ENCODE measurements at places on chromosomes 7 and 10.

GRCh38 chr7:106444068-106444655, 159.4 kb upstream of the NAMPT start:
- no peak for DNase-seq
- H3K27me3 ChIP-seq, result no peaks in the 10 kb centered on the region
- no peak overlapping the region for H3K4me3 ChIP-seq
- H3K27ac ChIP-seq, result no peak overlapping the region

DNA sequence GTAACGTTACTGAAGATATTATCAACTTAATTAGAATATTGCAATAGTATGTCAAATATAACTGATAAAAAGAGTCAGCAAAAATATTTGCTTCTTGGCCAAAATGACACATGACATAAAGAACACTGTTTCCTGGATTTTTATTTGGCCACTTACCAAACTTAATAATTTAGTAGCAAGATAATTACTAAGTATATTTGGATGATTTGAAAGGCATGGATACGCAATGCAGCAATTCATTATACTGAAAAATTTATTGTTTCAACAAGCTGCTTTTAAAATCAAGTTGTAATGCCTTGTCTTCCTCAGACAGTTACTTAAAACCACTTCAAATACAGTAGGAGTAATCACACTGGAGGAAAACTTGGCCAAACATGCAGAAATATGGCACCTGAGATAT, 234.0 kb downstream of the SEMA3E start:
- no peak overlapping the region for H3K27ac ChIP-seq
- H3K4me3 ChIP-seq, result no peak overlapping the region
- H3K36me3 ChIP-seq, result no peaks in the 10 kb centered on the region
- DNase-seq, result no peak
- no peaks in the 10 kb centered on the region for H3K4me1 ChIP-seq

GRCh38 chr7:128742206-128742605, 3.0 kb downstream of the CALU start:
- no peaks in the 10 kb centered on the region for H3K27me3 ChIP-seq
- peaks cover 52% of the 10 kb centered on the region for H3K4me1 ChIP-seq
- H3K4me3 ChIP-seq, result peak overlapping the region; percentile 98
- no peaks in the 10 kb centered on the region for H3K36me3 ChIP-seq

- no peaks in the 10 kb centered on the region for H3K36me3 ChIP-seq
- H3K4me3 ChIP-seq, result no peak overlapping the region
- no peaks in the 10 kb centered on the region for H3K4me1 ChIP-seq
- no peaks in the 10 kb centered on the region for H3K27me3 ChIP-seq
These were observed 149.1 kb upstream of the CALCR start for GRCh38 chr7:93723424-93724124.

DNA sequence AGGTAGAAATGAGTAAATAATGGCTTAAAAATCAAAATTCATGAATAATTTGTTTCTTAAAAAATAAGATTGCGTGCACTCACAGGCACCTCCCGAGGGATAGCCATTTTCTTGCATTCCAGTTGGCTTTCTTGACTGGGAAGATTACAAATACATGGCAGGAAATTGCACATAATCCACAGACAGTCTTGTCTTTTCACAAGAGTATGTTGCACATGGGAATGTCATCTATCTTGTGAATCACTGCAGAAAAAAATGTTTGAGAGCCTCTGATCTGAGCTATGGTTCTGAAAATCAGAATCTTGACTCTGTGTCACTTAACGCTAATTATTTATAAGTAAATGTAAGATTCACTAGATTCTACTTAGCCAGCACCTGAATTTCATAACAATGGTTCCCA, 74.1 kb upstream of the PRKG1 start:
- H3K27me3 ChIP-seq, result no peaks in the 10 kb centered on the region
- H3K36me3 ChIP-seq, result no peaks in the 10 kb centered on the region
- H3K4me1 ChIP-seq, result peaks cover 97% of the 10 kb centered on the region
- no peak for DNase-seq

DNA sequence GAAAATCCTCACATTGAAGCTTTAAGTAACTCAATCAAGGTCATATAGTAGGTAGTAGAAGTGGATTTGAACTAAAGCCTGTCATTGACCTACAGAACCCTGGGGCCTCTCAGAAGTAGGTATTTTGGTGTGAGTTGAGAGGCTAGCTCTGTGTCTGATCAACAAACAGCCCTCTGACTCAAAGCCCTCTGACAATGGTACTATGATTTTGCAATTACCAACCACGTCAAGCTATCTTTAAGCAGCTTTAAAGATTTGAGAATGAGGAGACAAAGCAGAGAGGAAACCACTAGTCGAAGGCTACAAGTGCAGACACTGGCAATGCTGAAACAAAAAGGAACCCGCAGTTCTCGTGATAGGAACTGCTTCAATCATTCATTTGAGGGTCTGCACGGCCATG, 19.0 kb upstream of the PDE1C start:
- H3K27ac ChIP-seq, result no peak overlapping the region
- no peak overlapping the region for H3K4me3 ChIP-seq
- no peaks in the 10 kb centered on the region for H3K27me3 ChIP-seq
- no peaks in the 10 kb centered on the region for H3K36me3 ChIP-seq

DNA sequence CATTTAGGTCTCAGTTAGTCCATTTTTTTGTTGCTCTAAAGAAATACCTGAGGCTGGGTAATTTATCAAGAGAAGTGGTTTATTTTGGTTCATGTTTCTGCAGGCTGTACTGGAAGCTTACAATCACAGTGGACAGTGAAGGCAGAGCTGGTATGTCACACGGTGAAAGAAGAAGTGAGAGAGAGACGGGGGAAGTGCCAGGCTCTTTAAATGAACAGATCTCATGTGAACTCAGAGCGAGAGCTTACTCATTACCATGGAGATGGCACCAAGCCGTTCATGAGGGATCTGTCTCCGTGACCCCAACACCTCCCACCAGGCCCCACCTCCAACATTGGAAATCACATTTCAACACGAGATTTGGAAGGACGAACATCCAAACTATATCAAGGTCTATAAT, 18.9 kb upstream of the PNLIPRP3 start:
- no peak overlapping the region for H3K27ac ChIP-seq
- no peak for DNase-seq
- no peaks in the 10 kb centered on the region for H3K36me3 ChIP-seq
- no peak overlapping the region for H3K4me3 ChIP-seq

- H3K4me1 ChIP-seq, result peaks cover 14% of the 10 kb centered on the region
- H3K27me3 ChIP-seq, result no peaks in the 10 kb centered on the region
- no peaks in the 10 kb centered on the region for H3K36me3 ChIP-seq
- H3K4me3 ChIP-seq, result peak overlapping the region; percentile 84
- no peak for DNase-seq
- no peak overlapping the region for H3K27ac ChIP-seq
These were observed 683 bp downstream of the MACROH2A2 start for GRCh38 chr10:70053218-70053840.

DNA sequence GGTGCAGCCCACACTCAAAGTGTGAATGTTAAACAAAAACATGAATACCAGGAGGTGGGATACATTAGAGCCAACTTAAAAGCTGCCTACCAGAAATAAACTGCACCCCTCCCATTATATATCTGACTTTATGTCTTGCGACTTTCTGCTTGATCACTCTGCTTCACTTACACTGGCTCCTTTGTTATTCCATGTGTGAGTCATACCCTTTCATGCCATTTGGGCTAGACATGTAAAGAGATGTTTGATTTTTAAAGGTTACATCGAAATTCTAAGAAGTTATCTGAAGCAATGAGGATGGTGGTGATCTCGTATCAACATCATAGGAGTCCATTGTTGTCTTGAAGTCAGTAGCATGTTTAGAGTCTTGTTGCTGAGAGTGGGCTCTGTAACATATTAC, 31.6 kb upstream of the ETV1 start:
- no peaks in the 10 kb centered on the region for H3K27me3 ChIP-seq
- no peak for DNase-seq
- no peak overlapping the region for H3K4me3 ChIP-seq
- no peaks in the 10 kb centered on the region for H3K4me1 ChIP-seq
- no peaks in the 10 kb centered on the region for H3K36me3 ChIP-seq

- peaks cover 5% of the 10 kb centered on the region for H3K27me3 ChIP-seq
- H3K27ac ChIP-seq, result no peak overlapping the region
- H3K4me3 ChIP-seq, result no peak overlapping the region
- peaks cover 4% of the 10 kb centered on the region for H3K36me3 ChIP-seq
These were observed 54.5 kb downstream of the COL1A2 start for GRCh38 chr7:94449151-94449725.

- H3K27me3 ChIP-seq, result no peaks in the 10 kb centered on the region
- H3K4me1 ChIP-seq, result peaks cover 74% of the 10 kb centered on the region
- no peaks in the 10 kb centered on the region for H3K36me3 ChIP-seq
These were observed 5.4 kb upstream of the HSPB1 start for GRCh38 chr7:76296743-76297740.

DNA sequence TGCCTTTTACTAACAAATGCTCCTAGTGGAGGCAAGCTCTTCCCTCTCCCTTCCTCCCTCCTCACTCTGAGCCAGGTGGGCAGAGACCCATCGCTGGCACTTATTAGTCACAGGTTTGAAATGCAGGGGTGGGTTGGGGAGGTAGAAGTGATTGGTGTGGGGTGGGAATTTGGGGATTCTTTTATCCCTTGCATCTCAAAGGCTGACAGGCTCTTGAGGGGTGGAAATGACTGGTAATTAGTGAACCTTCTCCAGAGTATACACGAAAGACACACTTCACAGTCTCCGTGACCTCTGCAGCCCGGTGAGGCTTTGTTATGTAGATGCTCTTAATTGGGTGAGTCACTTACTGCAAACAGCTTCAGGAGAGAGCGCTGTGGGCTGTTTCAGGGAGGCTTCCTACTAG, 13.9 kb upstream of the LRMDA start:
- H3K4me3 ChIP-seq, result no peak overlapping the region
- DNase-seq, result no peak
- no peak overlapping the region for H3K27ac ChIP-seq
- no peaks in the 10 kb centered on the region for H3K27me3 ChIP-seq

DNA sequence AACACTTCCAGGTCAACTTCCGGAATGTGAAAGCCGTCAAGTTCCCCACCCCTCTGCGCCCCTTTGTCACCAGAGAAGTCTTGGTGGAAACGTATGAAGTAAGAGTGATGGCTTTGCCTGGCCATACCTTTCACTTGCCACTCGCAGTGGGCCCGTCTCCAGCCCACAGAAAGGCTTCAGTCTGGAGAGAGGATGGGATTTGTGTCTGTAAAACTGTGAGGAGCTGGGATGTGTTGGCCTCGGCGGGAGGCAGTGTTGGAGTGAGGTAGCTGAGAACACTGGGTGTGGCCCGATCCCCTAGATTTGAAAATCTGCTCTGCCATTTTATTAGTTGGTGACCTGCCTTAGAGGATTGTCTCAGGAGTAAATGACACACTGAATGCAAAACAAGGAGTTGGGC, 6.4 kb downstream of the ADCK2 start:
- no peak overlapping the region for H3K27ac ChIP-seq
- H3K4me1 ChIP-seq, result peaks cover 17% of the 10 kb centered on the region
- peaks cover 8% of the 10 kb centered on the region for H3K36me3 ChIP-seq
- no peak for DNase-seq
- no peak overlapping the region for H3K4me3 ChIP-seq
- H3K27me3 ChIP-seq, result no peaks in the 10 kb centered on the region

GRCh38 chr10:129043691-129044090, 423.4 kb upstream of the MGMT start:
- no peaks in the 10 kb centered on the region for H3K27me3 ChIP-seq
- no peak overlapping the region for H3K27ac ChIP-seq
- no peak overlapping the region for H3K4me3 ChIP-seq
- peaks cover 15% of the 10 kb centered on the region for H3K4me1 ChIP-seq

GRCh38 chr7:158904599-158904998, 48.2 kb downstream of the DYNC2I1 start:
- no peak for DNase-seq
- H3K27me3 ChIP-seq, result no peaks in the 10 kb centered on the region
- no peak overlapping the region for H3K4me3 ChIP-seq
- peaks cover 14% of the 10 kb centered on the region for H3K36me3 ChIP-seq

DNA sequence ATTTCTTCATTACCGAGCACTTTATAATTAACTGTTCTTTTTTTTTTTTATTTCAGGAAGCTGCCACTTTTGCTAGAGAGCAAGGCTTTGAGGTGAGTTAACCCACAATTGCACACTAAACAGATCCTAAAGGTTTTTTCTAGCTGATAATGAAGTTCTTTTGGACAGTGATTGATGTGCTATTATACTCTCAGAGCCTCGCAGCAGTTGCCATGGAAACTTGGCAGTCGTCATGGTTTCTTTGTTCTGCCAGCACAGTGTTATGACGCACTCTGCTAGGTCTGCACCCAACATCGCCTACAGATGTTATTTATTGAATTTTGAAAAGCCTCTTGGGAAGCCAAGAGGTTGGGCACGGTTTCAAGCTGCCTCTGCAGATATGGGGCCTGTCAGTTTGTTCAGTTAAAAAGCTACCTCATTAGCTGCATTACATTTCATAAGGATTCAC, 237.2 kb upstream of the KAT6B start:
- peak overlapping the region; percentile 34 for H3K27ac ChIP-seq
- H3K36me3 ChIP-seq, result no peaks in the 10 kb centered on the region
- H3K27me3 ChIP-seq, result no peaks in the 10 kb centered on the region
- H3K4me3 ChIP-seq, result no peak overlapping the region

- no peaks in the 10 kb centered on the region for H3K27me3 ChIP-seq
- peaks cover 47% of the 10 kb centered on the region for H3K4me1 ChIP-seq
- no peaks in the 10 kb centered on the region for H3K36me3 ChIP-seq
These were observed 8.1 kb downstream of the STK17A start for GRCh38 chr7:43590862-43591557.

DNA sequence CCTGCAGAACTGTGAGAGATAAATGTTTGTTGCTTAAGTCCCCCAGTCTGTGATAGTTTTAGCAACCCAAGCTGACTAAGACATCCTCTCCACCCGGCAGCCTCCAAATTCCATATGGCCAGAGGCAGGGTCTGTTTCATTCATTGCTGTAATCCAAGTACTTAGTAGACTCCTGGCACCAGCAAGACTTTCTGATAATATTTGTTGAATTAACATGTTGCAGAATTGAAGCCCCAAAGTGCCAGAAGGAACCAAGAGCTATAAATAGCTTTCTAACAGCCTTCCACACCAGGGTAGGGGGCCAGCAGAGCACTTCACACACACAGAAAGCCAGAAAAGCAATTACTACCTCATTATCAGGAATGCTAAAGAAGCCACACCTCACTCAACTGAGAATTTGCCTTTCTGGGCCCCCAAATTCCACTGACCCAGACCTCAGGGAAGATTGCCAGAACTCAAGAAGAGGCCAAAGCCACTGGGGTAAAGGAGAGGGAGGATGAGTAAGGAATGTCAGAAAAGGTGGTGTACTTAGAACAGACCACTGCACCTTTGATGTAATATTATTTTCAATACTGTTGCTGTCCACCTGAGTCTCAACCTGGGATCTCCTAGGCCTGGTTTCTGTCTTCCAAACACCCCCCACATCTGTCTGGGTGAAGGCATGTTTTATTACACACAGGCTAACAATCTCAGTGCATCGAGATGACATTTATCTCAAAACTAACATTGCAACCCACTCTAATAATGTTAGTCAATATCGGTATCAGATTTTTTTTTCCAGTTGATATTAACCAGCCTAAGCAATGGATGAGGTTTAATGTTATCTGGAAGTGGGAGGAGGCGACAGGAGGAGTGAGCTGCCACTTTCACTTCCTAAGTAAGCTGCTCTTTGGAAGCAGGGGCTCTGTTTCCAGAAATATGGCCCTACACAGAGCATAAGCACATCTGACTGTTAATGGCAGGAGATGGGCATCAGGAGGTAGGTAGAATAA, 5.5 kb downstream of the NOD1 start:
- H3K27ac ChIP-seq, result peak overlapping the region; percentile 67
- DNase-seq, result no peak
- no peak overlapping the region for H3K4me3 ChIP-seq
- H3K36me3 ChIP-seq, result no peaks in the 10 kb centered on the region
- H3K27me3 ChIP-seq, result no peaks in the 10 kb centered on the region
- peaks cover 59% of the 10 kb centered on the region for H3K4me1 ChIP-seq

- H3K4me1 ChIP-seq, result peaks cover 4% of the 10 kb centered on the region
- H3K27me3 ChIP-seq, result no peaks in the 10 kb centered on the region
- H3K4me3 ChIP-seq, result no peak overlapping the region
- no peak overlapping the region for H3K27ac ChIP-seq
These were observed 30.7 kb downstream of the DUSP5 start for GRCh38 chr10:110528224-110528996.

Data from thoracic aorta (tissue), 2 donors.